ENCODE measurements at places on chromosomes 3 and 15. TPM values are rescaled to one million over a fixed set of nuclear protein-coding genes. Genes with fewer than 3 reads are reported as not detected.
A peak's percentile ranks its signal among the peaks of the same experiment; 100 is the strongest.

- peaks cover 15% of the 10 kb centered on the region for H3K4me1 ChIP-seq
- no peak for DNase-seq
- H3K27ac ChIP-seq: no peak overlapping the region
These were observed 15.6 kb upstream of the TRANK1 start for GRCh38 chr3:36960502-36960901.

BCL6 gene
- 12.7 TPM for total RNA-seq

GRCh38 chr3:158766364-158766763 lies 34.1 kb upstream of the RARRES1 start:
- no peak overlapping the region for H3K4me3 ChIP-seq
- H3K27ac ChIP-seq: no peak overlapping the region
- H3K4me1 ChIP-seq: no peaks in the 10 kb centered on the region
- H3K36me3 ChIP-seq: no peaks in the 10 kb centered on the region
- DNase-seq: no peak

- no peak for DNase-seq
- H3K27me3 ChIP-seq: peaks cover 3% of the 10 kb centered on the region
- H3K27ac ChIP-seq: no peak overlapping the region
- no peaks in the 10 kb centered on the region for H3K4me1 ChIP-seq
- H3K4me3 ChIP-seq: no peak overlapping the region
These were observed 267.5 kb upstream of the NR2E3 start for GRCh38 chr15:71542836-71543235.

GRCh38 chr15:58074452-58074851 lies 8.9 kb upstream of the ALDH1A2 start:
- H3K4me3 ChIP-seq: no peak overlapping the region
- no peak for DNase-seq
- no peaks in the 10 kb centered on the region for H3K36me3 ChIP-seq
- peaks cover 31% of the 10 kb centered on the region for H3K27me3 ChIP-seq
- no peaks in the 10 kb centered on the region for H3K4me1 ChIP-seq

ITIH4 gene
- 28.6 TPM for total RNA-seq

GRCh38 chr15:64001148-64001547 lies 45.1 kb downstream of the DAPK2 start:
- peaks cover 4% of the 10 kb centered on the region for H3K27me3 ChIP-seq
- H3K4me3 ChIP-seq: no peak overlapping the region
- H3K4me1 ChIP-seq: peaks cover 38% of the 10 kb centered on the region
- no peaks in the 10 kb centered on the region for H3K36me3 ChIP-seq
- no peak overlapping the region for H3K27ac ChIP-seq
- DNase-seq: no peak

SOX2 gene
- not detected for total RNA-seq

- H3K4me3 ChIP-seq: no peak overlapping the region
- no peak for DNase-seq
- H3K36me3 ChIP-seq: peaks cover 62% of the 10 kb centered on the region
- H3K27ac ChIP-seq: no peak overlapping the region
- peaks cover 78% of the 10 kb centered on the region for H3K4me1 ChIP-seq
These were observed 7.4 kb upstream of the MBNL1 start for GRCh38 chr3:152261329-152261728.

STXBP5L gene
- not detected for total RNA-seq

PRKCI gene
- 26.5 TPM for total RNA-seq

PSTPIP1 gene
- total RNA-seq: 135 TPM

DNA sequence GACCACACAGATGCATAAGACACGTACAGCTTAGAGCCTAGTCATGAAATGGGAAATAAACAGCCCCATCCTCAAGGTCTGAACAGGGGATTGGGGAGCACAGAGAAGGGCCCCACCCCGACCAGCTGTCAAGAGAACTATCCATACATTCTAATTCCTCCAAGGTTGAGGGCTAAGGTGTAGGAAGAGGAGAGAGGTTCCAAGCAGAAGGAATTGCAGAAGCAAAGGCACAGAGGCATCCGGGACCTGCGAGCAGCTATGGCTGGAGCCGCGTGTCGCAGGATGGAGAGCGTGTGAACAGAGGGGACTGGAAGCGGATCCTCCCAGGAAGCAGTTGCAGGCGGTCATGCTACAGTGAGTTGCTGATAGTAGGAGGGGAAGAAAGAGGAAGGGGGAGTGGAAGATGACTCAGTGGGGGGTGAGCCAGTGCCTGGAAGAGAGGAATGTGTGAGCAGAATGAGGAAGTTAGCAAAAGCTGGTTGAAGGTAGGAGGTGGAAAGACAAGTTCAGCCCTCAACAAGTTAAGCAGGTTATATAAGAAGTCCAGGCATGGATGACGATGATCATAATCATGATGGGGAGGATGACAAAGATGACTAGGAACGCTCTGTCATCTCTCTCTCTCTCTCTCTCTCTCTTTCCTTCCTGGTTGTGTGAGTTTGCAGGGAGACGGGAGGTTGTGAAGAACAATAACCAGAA lies 89.7 kb downstream of the LIPC start:
- H3K4me3 ChIP-seq: no peak overlapping the region
- DNase-seq: no peak
- H3K27ac ChIP-seq: no peak overlapping the region
- H3K27me3 ChIP-seq: peaks cover 2% of the 10 kb centered on the region
- H3K36me3 ChIP-seq: peaks cover 5% of the 10 kb centered on the region

CCR9 gene
- total RNA-seq: not detected

DNA sequence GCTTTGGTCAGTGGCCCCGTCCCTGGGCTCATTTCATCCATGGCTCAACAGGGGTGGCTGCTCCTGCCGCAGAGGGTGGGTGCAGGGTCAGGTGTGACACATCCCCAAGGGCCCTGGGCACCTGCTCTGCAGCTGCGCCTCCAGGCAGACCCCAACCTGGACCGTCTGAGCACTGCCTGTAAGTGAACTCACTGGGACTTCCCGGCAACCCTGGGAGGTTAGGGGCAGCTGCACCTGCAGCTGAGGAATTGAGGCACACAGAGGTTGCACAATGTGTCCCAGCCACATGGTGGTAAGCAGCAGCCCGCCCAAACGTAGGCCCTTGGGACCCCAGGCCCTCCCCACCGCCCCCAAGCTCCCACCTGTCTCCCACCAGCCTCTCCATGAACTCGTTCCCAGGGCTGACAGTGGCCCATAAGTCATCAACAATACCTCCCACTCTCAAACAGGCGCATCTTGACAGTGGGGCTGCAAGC lies 55.1 kb downstream of the PLXNA1 start:
- no peak overlapping the region for H3K4me3 ChIP-seq
- no peak overlapping the region for H3K27ac ChIP-seq
- no peaks in the 10 kb centered on the region for H3K36me3 ChIP-seq
- no peak for DNase-seq

GRCh38 chr3:183518491-183519251 lies 36.8 kb downstream of the KLHL6 start:
- peaks cover 63% of the 10 kb centered on the region for H3K36me3 ChIP-seq
- no peak for DNase-seq
- peak overlapping the region; percentile 63 for H3K27ac ChIP-seq
- H3K4me3 ChIP-seq: peak overlapping the region; percentile 6
- peaks cover 64% of the 10 kb centered on the region for H3K4me1 ChIP-seq

LAMB2 gene
- total RNA-seq: not detected

LCMT2 gene
- total RNA-seq: 12.6 TPM

DNA sequence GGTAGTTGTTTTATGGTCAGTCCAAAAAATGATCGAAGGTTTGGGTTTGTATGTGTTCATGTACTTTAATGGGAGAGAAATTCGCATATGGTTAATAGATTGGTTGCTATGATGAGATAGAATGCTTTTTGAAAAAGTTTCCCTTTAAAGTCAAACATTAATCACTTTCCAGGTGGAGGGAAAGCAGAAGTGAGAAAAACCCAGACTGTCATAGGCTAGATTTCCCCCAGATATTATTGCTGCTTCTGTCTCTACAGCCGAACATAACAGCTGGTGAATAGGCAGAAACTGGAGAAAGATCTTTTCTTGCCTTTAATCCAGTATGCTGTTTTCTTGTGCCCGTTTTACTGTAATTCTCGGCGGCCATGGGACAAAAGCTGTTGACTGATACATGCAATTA lies 287.6 kb downstream of the SOX2 start:
- H3K36me3 ChIP-seq: no peaks in the 10 kb centered on the region
- DNase-seq: no peak
- H3K4me1 ChIP-seq: no peaks in the 10 kb centered on the region
- H3K27me3 ChIP-seq: no peaks in the 10 kb centered on the region
- no peak overlapping the region for H3K27ac ChIP-seq

DNA sequence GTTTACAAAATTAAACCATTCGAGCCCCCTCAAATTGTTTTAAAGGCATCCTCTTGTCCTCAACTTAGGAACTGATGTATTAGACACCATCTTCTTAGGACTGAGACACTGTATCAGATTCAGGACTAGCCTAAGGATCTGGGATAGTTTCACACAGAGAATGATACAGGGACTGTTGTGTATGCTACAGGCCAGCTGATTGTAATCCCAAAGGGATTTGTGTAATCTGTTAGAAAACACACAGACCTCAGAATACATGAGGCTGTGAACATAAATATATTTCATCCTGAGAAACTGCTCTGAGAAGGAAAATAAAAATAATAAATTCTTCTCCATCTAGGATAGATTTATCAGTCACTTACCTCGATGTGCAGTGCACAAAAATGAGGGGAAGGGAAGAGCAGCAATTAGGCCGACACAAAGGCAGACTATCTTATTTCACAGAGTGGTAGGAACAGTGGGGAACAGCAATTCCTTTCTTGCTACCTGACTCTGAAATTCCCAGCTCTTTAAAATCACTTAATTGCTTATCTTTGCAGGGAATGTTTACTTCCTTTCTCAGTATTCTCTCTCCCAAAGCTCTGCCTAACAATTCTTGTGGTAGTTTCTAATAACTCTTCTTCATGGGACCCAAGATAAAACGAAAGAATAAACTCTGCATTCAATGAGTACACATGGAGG lies 322.5 kb downstream of the MAGI1 start:
- no peak overlapping the region for H3K27ac ChIP-seq
- H3K4me1 ChIP-seq: no peaks in the 10 kb centered on the region
- DNase-seq: no peak
- no peak overlapping the region for H3K4me3 ChIP-seq

GRCh38 chr3:71956716-71957115 lies 171.8 kb upstream of the PROK2 start:
- DNase-seq: no peak
- H3K4me1 ChIP-seq: peaks cover 41% of the 10 kb centered on the region
- no peak overlapping the region for H3K4me3 ChIP-seq
- H3K36me3 ChIP-seq: no peaks in the 10 kb centered on the region

- H3K4me3 ChIP-seq: no peak overlapping the region
- no peak overlapping the region for H3K27ac ChIP-seq
- no peaks in the 10 kb centered on the region for H3K36me3 ChIP-seq
- no peaks in the 10 kb centered on the region for H3K27me3 ChIP-seq
These were observed 6.2 kb upstream of the RPAP1 start for GRCh38 chr15:41550066-41550775.

GRCh38 chr15:87680208-87680607 lies 576.3 kb downstream of the NTRK3 start:
- H3K4me3 ChIP-seq: no peak overlapping the region
- no peak overlapping the region for H3K27ac ChIP-seq
- H3K4me1 ChIP-seq: peaks cover 17% of the 10 kb centered on the region
- H3K36me3 ChIP-seq: peaks cover 6% of the 10 kb centered on the region
- no peaks in the 10 kb centered on the region for H3K27me3 ChIP-seq

DNA sequence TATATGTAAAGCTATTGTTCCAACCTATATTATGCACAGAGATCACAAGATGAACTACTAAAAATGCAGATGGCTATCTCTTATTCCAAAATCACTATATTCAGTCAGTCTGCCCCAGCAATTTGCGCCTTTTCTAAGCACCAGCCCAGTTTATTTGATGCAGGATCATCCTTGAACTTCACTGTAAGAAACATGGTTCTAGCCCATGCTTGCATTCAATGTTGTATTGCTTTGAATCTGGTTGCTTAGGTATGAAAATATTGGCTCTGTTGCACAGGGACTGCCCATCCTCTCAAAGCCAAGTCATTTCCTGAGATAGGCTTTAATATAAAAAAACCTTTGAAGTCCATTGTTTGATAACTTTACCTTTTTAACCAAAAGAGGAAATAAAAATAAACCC lies 170.5 kb upstream of the LRIG1 start:
- no peak overlapping the region for H3K4me3 ChIP-seq
- H3K27me3 ChIP-seq: no peaks in the 10 kb centered on the region
- no peak overlapping the region for H3K27ac ChIP-seq
- H3K36me3 ChIP-seq: no peaks in the 10 kb centered on the region

TMEM40 gene
- not detected for total RNA-seq

STRIT1 gene
- total RNA-seq: not detected

- no peak overlapping the region for H3K4me3 ChIP-seq
- peaks cover 3% of the 10 kb centered on the region for H3K27me3 ChIP-seq
- H3K4me1 ChIP-seq: no peaks in the 10 kb centered on the region
- DNase-seq: no peak
- no peaks in the 10 kb centered on the region for H3K36me3 ChIP-seq
These were observed 15.9 kb downstream of the MYZAP start for GRCh38 chr15:57607570-57608000.

CHST13 gene
- total RNA-seq: not detected

- no peaks in the 10 kb centered on the region for H3K27me3 ChIP-seq
- H3K4me3 ChIP-seq: no peak overlapping the region
- no peaks in the 10 kb centered on the region for H3K36me3 ChIP-seq
These were observed 509.5 kb downstream of the TBL1XR1 start for GRCh38 chr3:176687754-176688153.

GRCh38 chr3:45571216-45571615 lies 23.3 kb upstream of the LIMD1 start:
- no peak overlapping the region for H3K4me3 ChIP-seq
- DNase-seq: no peak
- H3K27me3 ChIP-seq: no peaks in the 10 kb centered on the region
- no peak overlapping the region for H3K27ac ChIP-seq
- peaks cover 28% of the 10 kb centered on the region for H3K4me1 ChIP-seq
- H3K36me3 ChIP-seq: peaks cover 2% of the 10 kb centered on the region

RTP1 gene
- not detected for total RNA-seq

PLSCR5 gene
- not detected for total RNA-seq

DNA sequence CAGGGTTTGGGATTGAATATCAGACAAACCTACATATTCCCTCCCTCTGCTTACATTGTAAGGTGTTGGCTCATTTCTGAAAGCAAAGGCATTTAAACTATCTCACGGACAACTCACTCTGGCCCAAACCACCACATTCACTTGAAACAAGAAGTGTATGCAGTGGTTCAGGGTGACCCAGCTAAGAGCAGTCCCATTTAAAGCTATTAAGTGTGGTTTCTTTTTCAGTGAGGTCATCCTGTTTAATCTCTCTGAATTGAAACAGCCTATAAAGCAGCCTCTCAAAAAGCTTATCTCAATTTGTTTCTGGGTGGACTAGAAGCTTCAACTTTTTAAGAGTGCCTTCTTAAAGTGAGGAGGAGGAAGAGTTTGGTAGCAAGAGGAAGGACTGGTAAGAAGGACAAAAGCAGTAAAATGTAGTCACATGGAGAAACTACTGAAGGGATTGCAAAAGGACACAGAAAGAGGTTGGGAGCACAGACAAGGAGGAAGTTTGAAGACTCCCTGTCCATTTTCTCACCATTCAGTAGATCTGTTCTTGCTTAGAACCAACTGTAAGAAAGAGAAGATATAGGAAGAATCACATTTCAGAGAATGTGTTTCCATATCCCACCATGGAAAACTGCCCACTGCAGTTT lies 151.6 kb downstream of the TMCO5A start:
- no peak overlapping the region for H3K27ac ChIP-seq
- no peak overlapping the region for H3K4me3 ChIP-seq
- H3K27me3 ChIP-seq: peaks cover 33% of the 10 kb centered on the region
- no peak for DNase-seq
- H3K36me3 ChIP-seq: no peaks in the 10 kb centered on the region
- peaks cover 13% of the 10 kb centered on the region for H3K4me1 ChIP-seq

CDHR4 gene
- total RNA-seq: 0.08 TPM

GRCh38 chr3:13509059-13509815 lies 29.1 kb downstream of the HDAC11 start:
- no peaks in the 10 kb centered on the region for H3K27me3 ChIP-seq
- no peak overlapping the region for H3K4me3 ChIP-seq
- no peak overlapping the region for H3K27ac ChIP-seq

- H3K36me3 ChIP-seq: no peaks in the 10 kb centered on the region
- H3K4me3 ChIP-seq: no peak overlapping the region
- H3K27me3 ChIP-seq: no peaks in the 10 kb centered on the region
These were observed 283.2 kb upstream of the KCNH8 start for GRCh38 chr3:18864933-18865731.

ADAMTS17 gene
- total RNA-seq: 5.0 TPM
